Mucosa of descending colon (tissue), 3 donors: ENCODE measurements at places on chromosomes 3 and 15. TPM values are rescaled to one million over a fixed set of nuclear protein-coding genes. Genes with fewer than 3 reads are reported as not detected.

DNA sequence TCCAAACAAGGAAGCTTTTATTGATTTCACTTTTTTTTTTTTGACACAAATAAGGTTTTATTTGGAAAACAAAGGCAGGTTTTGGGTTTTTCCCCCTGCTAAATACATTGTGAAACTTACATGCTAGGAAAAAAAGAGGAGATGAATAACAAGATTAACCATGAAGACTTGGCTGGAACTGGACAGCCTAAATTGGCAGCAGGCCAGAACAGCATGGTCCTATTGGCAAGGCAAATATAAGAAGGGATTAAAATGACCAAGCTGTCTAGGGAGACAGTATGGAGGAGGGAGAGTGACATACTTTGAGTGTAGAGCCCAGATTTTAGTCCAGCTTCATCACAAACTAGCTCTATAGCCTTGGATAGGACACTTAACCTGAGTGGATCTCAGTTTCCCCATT lies 63.9 kb upstream of the BBX start:
- DNase-seq, result no peak

GRCh38 chr3:78277801-78278200 lies 1237.9 kb downstream of the ROBO2 start:
- no peak for DNase-seq

The FGF7 gene
- total RNA-seq, result 13.4 TPM

The LCTL gene
- not detected for total RNA-seq

- no peak for DNase-seq
These were observed 139.0 kb upstream of the LIPC start for GRCh38 chr15:58292751-58293175.

DNA sequence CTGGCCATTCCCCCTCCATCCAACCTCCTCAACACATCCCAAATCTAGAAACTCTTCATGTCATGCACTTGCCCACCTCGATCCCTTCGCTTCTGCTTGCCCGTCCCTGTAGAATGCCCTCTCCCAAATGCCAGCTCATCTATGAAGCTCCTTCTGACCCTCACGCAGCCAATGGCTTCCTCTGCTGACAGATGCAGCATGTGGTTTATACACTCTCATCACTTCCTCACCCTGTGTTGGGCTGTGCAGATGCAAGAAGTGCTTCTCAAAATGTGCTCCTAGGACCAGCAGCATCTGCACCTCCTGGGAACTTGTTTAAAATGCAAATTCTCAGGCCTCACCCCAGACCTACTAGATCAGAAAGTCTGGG lies 51.7 kb downstream of the SEMA5B start:
- DNase-seq, result no peak
